Kidney epithelial cell (primary cell): ENCODE measurements at places on chromosomes 7 and 10. TPM values are rescaled to one million over a fixed set of nuclear protein-coding genes. Genes with fewer than 3 reads are reported as not detected.

The ACTL6B gene
- total RNA-seq, result not detected in 2 replicates

The CDC14C gene
- not detected in 2 replicates for total RNA-seq

The ADO gene
- 35.8 and 37.2 TPM in 2 replicates for total RNA-seq

The RPS24 gene
- total RNA-seq, result 2,651 and 2,689 TPM in 2 replicates

The EDRF1 gene
- total RNA-seq, result 11.8 and 15.2 TPM in 2 replicates

The GBX1 gene
- total RNA-seq, result not detected in 2 replicates

The GRM3 gene
- not detected in 2 replicates for total RNA-seq

The GIGYF1 gene
- 23.1 and 23.5 TPM in 2 replicates for total RNA-seq

The CCDC7 gene
- 2.7 and 3.7 TPM in 2 replicates for total RNA-seq

GRCh38 chr7:30363778-30364563 is 79.6 kb downstream of the ZNRF2 start:
- no peak for DNase-seq

- no peak for DNase-seq
These were observed 32.2 kb upstream of the GLI3 start for GRCh38 chr7:42269161-42269560.

- DNase-seq, result no peak
These were observed 37.9 kb downstream of the PAXIP1 start for GRCh38 chr7:154965014-154965413.

DNA sequence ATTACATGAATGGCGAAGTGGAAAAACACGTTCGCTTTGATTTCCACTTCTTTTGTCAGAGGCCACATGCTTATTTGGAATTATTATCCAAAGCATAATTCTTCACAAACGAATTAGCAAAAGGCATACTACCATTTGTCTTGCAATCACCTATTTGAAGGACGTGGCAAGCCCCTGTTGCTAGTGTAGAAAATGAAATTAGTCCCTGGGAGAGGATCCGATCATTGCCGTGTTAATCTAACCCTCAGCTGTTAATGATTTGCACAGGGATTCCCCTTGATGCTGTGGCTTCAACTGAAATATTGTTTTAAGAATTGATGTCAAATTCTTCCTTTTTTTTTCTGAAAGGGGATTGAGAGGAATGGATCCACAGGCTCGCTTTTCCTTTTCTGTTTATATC is 4.6 kb downstream of the AGMO start:
- no peak for DNase-seq

DNA sequence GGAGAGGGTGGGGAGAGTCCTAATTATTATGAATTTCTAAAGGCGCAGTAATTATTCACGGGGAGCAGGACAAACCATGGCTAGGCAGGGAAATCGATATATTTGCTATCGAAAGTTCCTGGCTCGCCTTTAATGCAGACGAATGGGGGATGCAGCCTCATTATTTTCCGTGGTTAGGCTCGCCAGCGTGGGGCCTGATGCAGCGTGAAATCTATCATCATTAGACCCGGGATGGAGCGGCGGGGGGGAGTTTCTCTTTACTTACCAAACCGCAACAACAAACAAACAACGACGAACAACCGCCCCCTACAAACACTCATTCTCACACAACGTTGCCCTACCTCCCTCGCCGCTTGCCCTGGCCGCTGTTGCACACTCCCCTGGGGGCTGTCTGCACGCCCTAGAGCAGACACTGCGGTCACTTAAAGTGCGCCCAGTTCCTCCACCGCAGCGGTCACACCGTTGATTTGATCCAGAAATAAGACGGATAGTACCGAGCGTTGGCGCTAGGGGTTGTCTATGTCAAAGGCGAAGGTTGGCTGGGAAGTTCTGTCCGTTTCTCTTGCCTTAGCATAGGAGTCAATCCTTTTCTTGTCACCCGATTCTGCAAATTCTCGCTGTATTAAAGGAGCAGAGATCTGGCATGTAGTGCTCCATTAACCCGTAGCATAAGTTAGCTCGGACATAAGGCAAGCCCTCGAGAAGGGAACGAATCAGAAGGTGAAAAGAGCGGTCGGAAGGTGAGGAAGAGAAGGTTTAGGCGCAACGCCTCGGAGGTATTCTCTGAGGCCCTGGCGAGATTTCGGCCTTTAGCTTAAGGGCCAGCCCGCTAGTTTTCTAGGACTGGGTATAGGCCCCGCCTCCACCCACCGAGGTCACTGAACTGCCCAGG is 10.4 kb downstream of the NXPH1 start:
- no peak for DNase-seq

DNA sequence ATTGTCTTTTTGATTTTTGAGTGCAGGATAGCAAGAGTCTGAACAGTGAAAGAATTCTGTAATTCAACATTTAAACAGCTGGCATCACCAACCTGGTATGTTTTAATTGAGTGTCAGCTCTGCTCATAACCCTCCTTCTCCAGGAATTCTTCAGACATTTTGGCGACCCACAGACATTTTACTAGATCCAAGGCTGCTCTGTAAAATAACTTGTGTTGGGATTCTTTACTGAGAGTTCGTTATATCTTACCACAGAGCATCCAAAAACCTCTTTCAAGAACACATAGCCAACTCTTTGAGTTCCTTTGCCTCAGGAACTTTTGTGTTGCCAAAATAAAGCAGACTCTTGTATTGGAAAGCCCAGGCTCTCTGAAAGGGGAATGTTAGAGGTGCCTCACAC is 27.7 kb upstream of the SORCS3 start:
- DNase-seq, result no peak

- DNase-seq, result no peak
These were observed 116.9 kb upstream of the KLF14 start for GRCh38 chr7:130850956-130851355.

DNA sequence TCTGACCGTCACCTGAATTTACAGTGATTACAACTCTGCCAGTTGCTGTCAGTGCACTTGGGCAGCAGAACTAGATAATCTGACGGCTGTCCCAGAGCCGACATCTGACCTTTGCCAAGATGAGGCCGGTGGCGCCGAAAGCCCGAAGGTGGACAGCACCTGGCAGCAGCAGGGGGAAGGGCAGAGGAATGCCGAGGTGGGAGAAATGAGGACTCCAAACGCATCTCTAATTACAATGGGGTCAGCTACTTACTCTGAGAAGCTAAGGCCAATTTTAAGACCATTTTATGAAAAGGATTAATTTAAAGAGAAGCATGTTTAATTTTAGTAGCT is 33.8 kb downstream of the TRIM8 start:
- DNase-seq, result no peak

DNA sequence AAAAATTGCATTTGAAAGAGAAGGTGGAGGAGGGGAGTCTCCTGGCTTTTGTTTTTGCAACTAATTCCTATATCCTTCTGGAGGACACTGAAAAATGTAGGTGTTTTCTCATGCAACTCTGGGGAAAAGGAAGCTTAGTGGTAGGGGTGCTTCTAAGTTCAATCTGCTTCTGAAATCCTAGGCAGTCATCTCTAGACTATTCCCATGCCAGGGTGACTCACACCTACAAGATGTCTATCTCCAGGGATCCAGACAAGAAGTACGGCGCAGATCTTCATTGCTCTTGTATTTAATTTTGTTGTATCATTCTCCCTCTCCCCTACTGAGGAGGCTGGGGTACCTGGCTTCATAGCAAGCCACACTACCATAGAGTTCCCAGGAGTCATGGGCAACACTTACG is 258.8 kb downstream of the PHF14 start:
- DNase-seq, result no peak

DNA sequence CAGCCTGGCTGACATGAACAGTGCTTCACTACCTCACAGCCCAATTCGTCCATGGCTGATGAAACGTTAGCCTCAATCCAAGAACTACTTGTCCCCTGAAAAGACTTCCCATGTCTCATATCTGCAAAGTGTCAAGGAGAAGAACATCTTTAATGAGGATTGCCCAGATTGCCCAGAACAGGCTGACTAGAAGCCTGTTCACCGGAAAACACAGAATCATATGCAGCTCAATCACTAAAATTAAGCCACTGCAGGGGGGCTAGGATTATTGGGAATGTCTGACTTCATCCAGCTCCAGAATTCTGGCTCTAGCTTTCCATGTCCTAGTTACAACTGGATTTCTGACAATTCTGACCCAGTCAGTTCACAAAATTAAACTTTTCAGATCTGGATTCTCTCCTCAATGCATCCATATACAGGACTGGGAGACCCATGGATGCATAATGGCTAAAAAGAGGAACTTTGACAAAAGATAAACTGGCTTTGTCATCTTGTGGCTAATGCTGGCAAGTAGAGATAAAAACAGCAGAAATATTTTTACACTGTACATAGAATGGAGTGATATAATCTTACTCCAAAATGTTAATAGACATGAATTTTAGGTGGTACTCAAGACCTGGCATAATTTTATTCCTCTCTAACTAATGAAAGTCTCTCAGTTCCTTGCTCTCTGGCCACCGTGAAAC is 467.0 kb upstream of the POT1 start:
- no peak for DNase-seq

DNA sequence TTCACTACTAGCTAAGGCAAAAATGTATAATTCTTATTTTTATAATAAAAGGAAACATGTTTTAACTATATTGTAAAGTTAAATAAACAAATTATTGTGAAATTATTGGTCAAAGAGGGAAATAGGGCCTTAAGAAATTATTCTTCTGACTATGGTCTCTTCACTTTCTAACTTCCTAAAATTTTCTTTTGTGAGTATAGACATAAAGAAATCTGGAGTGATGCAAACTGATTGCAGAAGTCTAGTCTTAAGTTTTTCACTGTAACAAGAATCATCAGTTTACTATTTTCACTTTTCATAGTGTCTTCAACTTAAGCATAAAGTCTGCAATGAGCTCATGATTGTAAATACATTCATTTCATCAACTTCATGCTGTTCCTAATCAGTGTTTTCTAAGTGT is 525.4 kb downstream of the TFEC start:
- no peak for DNase-seq

DNA sequence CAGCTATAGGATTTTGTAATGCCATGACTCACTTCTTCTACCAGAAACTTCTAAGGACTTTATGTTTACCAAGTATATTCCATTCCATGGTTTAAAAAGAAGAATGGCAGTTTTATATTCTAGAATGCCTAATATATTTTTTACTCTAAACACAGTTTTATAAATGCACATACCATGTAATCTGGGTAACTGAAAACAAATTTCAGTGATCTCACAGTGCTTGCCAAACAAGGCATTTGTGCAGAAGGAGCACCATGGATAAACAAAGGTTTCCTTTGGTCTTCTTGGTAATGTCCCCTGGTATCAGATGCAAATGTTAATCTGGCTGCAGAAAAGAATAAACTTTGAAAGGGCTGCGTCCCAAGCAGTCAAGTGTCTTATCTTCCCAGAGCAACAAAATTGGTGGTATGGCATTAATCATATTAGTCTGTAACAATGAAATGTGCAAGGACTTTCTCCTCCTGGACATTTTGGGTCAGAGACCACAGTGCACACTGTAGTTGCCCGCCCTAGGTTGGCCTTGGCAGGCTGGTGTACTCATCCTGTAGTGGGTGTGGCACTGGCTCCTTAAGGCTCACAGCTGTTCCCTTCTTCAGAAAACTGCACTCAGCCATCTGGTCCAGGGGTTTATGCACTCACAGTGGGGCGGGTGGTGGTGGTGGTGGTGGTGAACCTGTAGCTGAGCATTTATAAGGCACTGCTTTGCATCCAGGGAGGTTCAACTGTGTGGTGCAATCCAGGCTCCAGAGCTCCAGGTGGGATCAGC is 56.7 kb downstream of the LAMB4 start:
- no peak for DNase-seq

DNA sequence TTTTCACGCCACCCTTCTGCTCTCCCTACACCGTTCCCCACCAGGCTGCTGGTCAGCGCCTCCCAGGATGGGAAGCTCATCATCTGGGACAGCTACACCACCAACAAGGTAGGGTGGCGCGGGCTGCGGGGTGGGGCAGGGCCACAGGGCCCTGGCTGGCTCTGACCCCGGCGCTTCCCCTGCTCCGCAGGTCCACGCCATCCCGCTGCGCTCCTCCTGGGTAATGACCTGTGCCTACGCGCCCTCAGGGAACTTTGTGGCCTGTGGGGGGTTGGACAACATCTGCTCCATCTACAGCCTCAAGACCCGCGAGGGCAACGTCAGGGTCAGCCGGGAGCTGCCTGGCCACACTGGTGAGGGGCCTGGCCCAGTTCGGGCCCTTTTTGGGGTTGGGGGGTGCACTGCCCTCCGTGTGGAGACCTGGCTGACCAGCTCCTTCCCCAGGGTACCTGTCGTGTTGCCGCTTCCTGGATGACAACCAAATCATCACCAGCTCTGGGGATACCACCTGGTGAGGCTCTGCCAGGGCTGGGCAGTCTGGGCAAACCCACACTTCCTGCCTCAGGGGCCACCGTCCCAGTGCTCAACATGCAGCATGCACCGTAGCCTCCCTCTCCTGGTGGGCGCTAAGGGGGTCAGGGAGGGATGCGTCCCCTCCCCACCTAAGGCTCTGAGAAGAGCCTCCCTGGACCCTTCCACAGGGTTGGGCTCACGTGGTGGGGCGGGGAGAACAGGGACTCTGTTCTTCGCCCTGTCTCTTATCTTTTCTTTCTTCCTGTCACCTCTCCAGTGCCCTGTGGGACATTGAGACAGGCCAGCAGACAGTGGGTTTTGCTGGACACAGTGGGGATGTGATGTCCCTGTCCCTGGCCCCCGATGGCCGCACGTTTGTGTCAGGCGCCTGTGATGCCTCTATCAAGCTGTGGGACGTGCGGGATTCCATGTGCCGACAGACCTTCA is 4.0 kb downstream of the GNB2 start:
- no peak for DNase-seq

GRCh38 chr10:122988501-122988900 is 8.3 kb downstream of the PSTK start:
- no peak for DNase-seq
